ENCODE measurements at places on chromosomes 12 and 14.

GRCh38 chr12:107509421-107509820 is 176.2 kb upstream of the PWP1 start:
- no peak for DNase-seq

DNA sequence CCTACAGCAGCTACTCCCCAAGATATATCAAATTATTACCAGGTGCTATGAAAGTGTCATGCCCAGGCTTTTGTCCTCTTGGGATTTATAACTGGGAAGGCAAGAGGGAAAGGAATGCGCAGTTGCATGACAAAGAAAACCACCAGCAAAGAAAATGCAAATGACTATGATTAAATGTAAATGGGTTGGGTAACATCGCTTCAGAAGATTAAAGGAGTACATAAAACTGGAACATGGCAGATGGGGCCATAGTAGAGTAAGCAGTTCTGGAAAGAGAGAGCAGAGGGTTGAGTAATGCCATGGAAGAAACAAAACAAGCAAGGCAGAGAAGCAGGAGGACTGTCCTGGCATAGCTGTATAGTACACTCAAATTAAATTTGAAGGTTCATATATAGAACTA is 493.1 kb downstream of the NOVA1 start:
- DNase-seq, result no peak

- DNase-seq, result no peak
Measured at GRCh38 chr14:99001241-99001640, 270.8 kb downstream of the BCL11B start.

DNA sequence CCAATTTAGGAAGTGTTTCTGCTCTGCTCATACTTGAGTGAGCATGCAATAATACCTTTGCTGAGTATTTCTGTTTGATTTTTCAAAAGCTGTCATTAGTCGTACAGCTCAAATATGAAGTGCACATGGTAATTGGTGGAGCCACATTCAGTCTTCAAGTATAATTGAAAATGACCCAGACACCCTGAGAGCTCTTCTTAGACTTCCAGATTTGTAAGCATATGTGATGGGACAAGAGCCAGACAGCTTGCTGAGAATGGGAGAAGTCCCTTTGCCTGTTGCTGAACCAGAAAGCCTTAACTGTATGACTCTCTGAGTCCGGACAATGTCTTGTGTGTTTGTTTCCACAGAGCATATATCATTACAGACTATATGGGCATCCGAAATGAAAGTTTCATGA is 307.3 kb downstream of the TMEM117 start:
- DNase-seq, result no peak

DNA sequence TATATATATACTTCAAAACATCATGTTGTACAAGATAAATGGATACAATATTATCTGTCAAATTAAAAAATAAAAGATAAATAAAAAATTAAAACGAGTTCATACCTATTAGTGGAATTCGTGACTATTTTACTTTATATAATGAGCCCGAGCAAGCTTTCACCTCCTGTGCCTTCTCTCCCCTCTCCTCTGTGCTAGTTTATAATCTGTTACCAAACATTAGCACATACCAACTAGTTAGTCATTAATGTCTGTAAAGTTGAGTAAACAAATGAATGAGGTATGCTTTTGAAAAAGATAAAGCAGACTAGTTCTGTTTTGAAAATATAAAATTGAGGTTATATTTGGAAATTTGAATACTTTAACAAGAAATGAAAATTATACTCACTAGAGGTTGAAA is 84.0 kb downstream of the LRRC9 start:
- no peak for DNase-seq

- DNase-seq, result no peak
Measured at GRCh38 chr14:78445275-78445674, 275.1 kb downstream of the NRXN3 start.

DNA sequence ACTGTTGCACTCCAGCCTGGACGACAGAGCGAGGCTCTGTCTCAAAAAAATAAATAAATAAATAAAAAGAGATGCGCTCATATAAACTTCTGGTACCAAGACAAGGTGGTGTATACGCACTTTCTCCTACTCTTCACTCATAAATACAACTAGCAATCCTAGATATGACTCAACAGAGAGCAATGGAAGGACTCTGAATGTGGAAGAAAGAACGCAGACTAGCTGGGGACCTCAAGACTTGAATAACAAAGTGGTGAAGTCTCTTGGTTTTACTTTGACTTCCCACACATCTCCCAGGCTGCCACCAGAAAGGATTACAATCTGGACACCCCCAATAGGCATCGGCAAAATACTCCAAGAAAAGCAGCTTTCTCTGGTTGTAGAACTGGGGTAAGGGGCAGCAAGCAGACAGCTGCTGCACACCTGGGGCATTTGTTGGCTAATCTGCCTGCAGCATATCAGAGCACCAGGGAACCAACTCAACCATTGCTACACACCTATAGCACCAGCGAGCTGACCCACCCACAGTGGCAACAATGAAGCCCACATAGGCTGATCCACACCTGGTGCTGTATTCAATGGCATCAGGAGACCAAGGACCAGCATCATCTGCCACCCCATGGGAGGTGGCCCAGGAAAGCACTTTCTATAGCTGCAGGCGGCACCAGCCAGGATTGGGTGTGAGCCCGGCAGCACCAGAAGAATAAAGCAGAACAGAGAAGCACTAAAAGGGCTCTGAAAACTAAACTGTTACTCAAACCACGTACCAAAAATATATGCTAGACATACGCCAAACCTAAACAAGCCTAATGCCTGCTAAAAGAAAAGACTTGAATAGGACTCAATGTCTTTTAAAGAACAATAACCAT is 1231.7 kb upstream of the TMEM132C start:
- no peak for DNase-seq

DNA sequence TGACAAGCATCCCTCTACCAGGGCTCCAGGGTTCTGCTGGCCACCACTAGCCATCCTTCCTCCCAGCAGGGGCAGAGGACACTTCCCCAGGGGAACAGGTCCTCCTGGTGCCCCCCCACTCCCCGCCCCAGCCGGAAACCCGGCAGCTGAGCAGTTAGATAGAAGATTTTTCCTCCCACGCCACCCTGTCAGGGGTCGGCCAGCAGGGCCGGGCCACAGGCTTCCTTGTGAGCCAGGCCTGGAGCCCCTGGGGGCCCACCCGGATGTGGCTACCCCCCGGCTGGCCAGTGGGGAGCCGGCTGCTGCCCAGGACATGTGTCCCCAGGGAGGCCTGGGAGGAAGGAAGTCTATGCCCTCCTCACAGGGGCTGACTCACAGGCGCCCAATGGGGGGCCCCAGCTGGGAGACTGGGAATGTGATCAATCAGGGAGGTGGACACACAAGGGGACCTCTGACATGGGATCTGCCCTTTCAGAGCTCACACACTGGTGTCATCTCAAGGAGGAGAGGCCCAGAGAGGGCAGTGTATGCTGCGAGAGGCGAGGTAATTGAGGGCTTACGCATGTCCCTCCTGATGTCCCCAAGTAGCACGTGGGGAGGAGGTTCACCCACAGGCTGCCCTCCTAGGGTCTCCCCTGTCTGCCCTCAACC is 4.2 kb downstream of the SH2B3 start:
- DNase-seq, result peak; percentile 89
